ENCODE measurements at places on chromosomes 3 and 15. TPM values are rescaled to one million over a fixed set of nuclear protein-coding genes. Genes with fewer than 3 reads are reported as not detected.

DNA sequence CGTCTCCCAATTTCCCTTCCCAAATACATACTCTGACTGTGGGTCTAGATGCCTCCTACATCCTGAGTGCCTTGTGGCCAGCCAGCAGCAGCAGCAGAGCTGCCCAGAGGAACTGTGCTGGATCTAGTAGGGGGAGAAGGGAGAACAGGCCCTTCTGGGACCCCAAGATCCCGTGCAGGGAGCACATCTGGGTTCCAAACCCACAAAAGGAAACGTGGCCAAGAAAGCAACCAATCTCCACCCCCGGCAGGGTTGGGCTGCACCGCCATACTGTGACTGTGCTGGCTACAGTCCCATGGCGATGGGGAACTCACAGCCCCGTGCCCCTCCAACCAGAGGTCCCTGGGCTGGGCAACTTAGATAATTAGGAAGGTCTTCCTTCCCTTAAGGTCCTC lies 86.3 kb downstream of the PPCDC start:
- H3K4me1 ChIP-seq: peaks cover 8% of the 10 kb centered on the region
- no peaks in the 10 kb centered on the region for H3K36me3 ChIP-seq
- H3K27ac ChIP-seq: no peak overlapping the region

DNA sequence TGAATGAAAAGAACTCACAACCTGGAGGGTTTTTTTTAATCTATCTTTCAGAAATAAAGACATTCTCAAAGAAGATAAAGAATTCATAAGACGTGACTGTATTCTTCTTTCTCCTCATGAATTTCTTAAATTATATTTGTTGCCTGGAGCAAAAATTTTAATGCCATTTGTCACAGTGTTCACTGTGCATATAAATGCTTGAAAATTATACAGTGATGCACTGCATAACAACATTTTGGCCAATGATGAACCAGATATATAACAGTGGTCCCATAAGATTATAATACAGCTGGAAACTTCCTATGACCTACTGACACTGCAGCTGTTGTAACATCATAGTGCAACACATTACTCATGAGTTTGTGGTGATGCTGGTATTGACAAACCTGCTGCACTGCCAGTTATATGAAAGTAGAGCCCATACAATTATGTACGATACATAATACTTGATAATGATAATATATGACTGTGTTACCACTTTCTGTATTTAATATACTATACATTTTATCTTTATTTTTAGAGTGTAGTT lies 67.3 kb downstream of the P2RY1 start:
- no peaks in the 10 kb centered on the region for H3K4me1 ChIP-seq
- H3K36me3 ChIP-seq: no peaks in the 10 kb centered on the region
- no peak overlapping the region for H3K27ac ChIP-seq

DNA sequence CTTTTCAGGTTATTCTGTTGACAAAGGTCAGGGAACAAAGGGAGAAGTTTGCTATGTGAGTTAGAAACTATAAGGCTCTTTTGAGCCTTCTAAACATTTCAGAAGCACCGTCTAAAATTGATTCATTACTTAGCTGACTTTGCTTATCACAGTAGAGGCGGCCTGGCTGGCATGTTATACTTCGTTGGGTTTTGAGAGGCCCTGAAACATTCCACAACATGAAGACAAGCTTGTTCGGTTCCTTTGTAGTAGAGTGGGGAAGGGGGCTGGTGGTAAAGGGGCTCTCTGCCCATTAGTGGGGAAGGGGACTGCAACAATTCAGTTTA lies 23.6 kb downstream of the ZBTB38 start:
- H3K27me3 ChIP-seq: no peaks in the 10 kb centered on the region
- DNase-seq: no peak
- no peak overlapping the region for H3K4me3 ChIP-seq
- no peak overlapping the region for H3K27ac ChIP-seq
- H3K4me1 ChIP-seq: peaks cover 21% of the 10 kb centered on the region

The EPHB3 gene
- total RNA-seq: not detected

The ARL13B gene
- 17.7 TPM for total RNA-seq

The ACTC1 gene
- total RNA-seq: not detected

The FANCD2OS gene
- total RNA-seq: not detected

The FSIP1 gene
- 0.07 TPM for total RNA-seq

The VEPH1 gene
- not detected for total RNA-seq

All from Karpas-422 (cell line).